Heart left ventricle (tissue), 16 donors: ENCODE measurements at places on chromosomes 1 and 21. TPM values are rescaled to one million over a fixed set of nuclear protein-coding genes. Genes with fewer than 3 reads are reported as not detected.

DNA sequence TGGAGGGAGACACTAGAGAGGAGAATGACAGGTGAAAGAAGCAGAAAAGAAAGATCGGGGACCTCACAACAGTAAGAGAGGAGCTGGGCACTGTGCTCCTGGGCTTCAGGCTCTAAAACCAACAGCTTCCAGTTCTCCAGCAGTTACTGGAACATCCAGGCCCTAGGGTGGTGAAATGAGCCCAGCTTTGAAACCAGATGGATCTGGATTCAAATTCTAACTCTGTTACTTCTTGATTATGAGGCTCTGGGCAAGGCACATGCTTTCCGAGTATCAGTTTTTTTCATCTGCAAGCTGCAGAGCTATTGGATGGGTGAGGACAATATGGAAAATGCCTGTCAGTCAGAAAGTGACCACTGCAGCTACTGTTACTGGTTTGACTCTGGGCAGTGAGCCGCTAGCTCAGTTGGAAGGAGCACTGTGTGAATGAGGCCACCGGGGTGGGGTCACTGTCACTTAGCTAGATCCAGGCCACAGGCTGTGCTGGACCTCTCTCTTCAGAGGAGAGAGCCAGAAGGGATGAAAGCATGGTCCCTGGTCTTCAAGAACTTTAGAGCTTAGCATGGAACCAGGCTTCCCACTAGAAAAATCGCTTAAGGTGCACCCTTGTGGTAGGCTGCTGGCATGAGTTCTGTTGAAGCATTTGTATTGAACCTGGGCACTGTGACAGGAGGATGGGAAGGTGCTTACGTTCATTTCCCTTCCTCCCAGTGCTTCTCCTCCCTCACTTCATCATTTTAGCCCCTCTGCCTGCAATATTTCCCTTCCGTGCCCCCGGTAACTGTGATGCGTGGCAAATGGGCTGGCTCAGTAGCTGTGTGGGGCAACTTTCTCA lies 12.2 kb downstream of the PLEKHO1 start:
- peaks cover 31% of the 10 kb centered on the region for H3K36me3 ChIP-seq
- no peaks in the 10 kb centered on the region for H3K27me3 ChIP-seq
- DNase-seq: no peak
- H3K27ac ChIP-seq: peak overlapping the region; percentile 98
- peaks cover 55% of the 10 kb centered on the region for H3K4me1 ChIP-seq

DNA sequence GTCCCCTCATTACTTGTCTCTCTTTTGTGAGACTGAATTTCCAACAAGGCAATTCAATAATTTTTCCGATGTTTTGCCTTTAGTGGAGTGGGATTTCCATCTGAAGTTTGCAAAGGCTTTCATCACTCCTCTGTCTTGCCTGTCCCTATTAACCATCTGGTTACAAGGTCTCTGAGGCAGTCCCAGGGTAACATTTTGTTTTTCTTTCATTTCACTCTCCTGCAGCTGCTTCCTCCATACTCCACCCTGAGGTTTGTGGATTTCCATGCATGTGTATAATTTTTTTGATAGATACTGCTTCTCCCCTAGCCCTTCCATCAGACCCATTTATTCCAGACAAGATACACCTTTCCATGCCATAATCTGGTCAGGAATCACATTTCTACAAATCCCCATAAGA lies 366.8 kb downstream of the PTBP2 start:
- no peaks in the 10 kb centered on the region for H3K36me3 ChIP-seq
- H3K27me3 ChIP-seq: no peaks in the 10 kb centered on the region
- no peaks in the 10 kb centered on the region for H3K4me1 ChIP-seq
- no peak overlapping the region for H3K27ac ChIP-seq
- no peak for DNase-seq

GRCh38 chr1:89815040-89815439 lies 5.8 kb upstream of the LRRC8D start:
- H3K4me3 ChIP-seq: no peak overlapping the region

- H3K27ac ChIP-seq: no peak overlapping the region
- DNase-seq: peak; percentile 21
- no peaks in the 10 kb centered on the region for H3K36me3 ChIP-seq
- H3K27me3 ChIP-seq: no peaks in the 10 kb centered on the region
These were observed 24.4 kb upstream of the DUSP23 start for GRCh38 chr1:159756397-159756796.

KIRREL1 gene
- 3.2 TPM for polyA plus RNA-seq

FAM72D gene
- 0.06 TPM for polyA plus RNA-seq
